ENCODE measurements at places on chromosomes 1 and 21.

DNA sequence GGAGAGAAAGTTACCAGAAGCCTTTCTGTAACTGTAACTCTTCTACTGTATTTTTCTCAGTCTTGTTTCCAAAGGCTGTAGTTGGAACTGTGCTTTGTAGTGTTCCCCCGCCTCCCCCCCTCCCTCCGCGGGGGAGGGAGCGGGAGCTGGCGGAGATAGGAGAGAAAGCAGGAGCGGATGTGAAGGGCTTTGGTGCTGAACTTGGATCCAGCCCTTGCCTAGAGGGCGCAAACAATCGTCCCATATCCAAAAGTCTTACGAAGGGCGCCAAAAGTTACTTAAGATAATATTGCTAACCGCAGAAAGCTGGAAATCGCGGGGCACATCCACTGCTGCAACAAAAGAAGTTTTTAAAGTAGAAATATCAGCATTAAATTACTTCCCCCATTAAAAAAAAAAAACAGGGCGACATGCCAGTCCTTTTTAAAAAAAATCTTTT is 2.4 kb upstream of the NFIA start:
- DNase-seq = no peak

DNA sequence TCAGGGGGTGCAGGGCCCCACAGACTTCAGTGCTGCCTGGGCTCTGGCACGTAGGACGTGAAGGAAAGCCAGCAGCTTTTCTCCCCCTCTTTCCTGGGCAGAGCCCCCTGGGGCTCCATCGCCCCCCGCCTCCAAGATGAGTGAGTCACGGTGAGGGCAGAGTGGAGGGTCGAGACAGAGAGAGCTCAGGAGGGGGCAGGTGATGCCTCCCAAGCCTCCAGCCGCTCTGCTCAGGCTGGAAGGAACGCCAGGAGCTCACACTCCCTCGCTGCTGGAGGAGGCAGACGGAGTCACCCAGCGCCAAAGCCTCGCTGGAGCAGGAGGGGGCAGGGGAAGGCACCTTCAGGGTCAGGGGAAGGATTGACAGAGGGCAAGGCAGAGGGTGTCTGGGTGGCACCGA is 119.5 kb downstream of the CASZ1 start:
- no peak for DNase-seq

GRCh38 chr1:15989776-15990175 is 13.9 kb upstream of the ZBTB17 start:
- no peak for DNase-seq

GRCh38 chr1:88985692-88986091 is 6.7 kb downstream of the KYAT3 start:
- DNase-seq = no peak
